ENCODE measurements at places on chromosomes 13 and 19.

- peak; percentile 18 for DNase-seq
Measured at GRCh38 chr13:50126263-50126992, 111.2 kb downstream of the KCNRG start.

GRCh38 chr13:72204291-72204690, 337.3 kb upstream of the DACH1 start:
- no peak for DNase-seq

DNA sequence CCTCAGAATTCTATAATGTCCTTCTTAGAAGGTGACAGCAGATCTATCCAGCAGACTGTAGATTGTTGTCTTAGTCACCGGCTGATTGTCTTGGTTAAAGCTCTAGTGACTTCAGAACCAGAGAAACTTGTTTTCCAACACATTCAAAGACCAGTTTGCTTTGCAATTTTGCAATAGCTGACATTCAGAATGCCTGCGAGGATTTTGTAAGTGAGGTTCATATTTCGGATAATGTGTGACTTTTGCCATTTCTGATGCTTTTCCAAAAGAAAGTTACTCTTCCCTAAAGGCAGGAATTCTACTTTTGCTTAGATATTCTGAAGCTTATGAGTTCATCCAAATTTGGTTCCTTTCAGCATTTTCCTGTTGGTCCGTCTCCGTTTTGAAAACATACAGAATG, 13.2 kb downstream of the SPINT2 start:
- DNase-seq, result no peak

GRCh38 chr19:7925171-7925851, 624 bp downstream of the CTXN1 start:
- DNase-seq, result peak; percentile 33
